Transverse colon (tissue), 4 donors: ENCODE measurements at places on chromosomes 2 and 18. TPM values are rescaled to one million over a fixed set of nuclear protein-coding genes. Genes with fewer than 3 reads are reported as not detected.
A peak's percentile ranks its signal among the peaks of the same experiment; 100 is the strongest.

Gene C2orf72
- 18.9 TPM for total RNA-seq

GRCh38 chr2:206530727-206531126 is 87.4 kb downstream of the ADAM23 start:
- H3K4me3 ChIP-seq: no peak overlapping the region
- DNase-seq: no peak
- no peaks in the 10 kb centered on the region for H3K27me3 ChIP-seq
- no peak overlapping the region for H3K27ac ChIP-seq

DNA sequence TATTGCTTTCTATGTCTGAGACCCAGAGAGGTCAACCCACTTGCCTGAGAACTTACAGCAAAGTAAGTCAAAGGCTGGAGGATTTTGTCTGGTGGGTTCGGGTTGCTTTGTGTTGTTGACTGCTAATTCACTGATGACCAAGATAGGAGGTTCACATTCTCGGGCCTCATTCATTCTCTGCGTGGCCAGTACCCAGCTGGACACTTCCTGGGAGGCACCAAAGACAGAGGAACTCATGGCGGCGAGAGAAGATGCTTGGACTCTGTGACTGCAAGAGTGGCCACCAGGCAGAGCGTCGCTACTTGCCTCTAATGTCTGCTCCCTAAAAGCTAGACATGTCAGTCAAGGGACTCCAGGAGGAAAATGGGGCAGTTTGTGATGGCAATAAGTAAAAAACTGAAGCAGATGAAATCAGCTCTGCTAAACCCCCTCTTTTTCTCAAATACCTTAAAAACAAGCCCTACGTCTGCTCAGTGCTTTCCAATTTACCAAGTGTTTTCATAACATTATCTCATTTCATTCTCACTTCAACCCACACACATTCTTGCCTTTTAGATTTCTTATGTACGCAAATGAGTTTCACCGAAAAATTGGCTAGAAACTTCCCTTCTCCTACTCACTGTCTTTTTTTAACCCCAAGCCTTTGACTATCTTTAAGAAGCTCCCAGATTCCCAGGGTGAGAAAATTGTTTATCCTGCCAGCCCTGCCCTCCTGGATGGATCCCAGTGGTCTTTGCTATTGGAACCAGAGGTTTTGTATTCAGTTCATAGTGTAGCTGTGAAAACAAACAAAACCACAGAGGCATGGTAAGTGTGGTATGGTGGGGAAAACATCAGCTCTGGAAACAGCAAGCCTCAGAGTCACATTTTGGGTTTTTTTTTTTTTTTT is 4.9 kb upstream of the LBH start:
- H3K27ac ChIP-seq: peak overlapping the region; percentile 75
- H3K4me3 ChIP-seq: no peak overlapping the region
- peaks cover 12% of the 10 kb centered on the region for H3K4me1 ChIP-seq
- no peaks in the 10 kb centered on the region for H3K36me3 ChIP-seq

- no peak for DNase-seq
- no peaks in the 10 kb centered on the region for H3K36me3 ChIP-seq
- H3K4me1 ChIP-seq: no peaks in the 10 kb centered on the region
- H3K27me3 ChIP-seq: no peaks in the 10 kb centered on the region
- H3K27ac ChIP-seq: no peak overlapping the region
- no peak overlapping the region for H3K4me3 ChIP-seq
Observed at GRCh38 chr2:104384961-104385360, 469.0 kb upstream of the POU3F3 start.

GRCh38 chr18:68873003-68873402 is 75.1 kb downstream of the CCDC102B start:
- no peak for DNase-seq
- H3K27ac ChIP-seq: no peak overlapping the region
- no peaks in the 10 kb centered on the region for H3K4me1 ChIP-seq
- H3K27me3 ChIP-seq: no peaks in the 10 kb centered on the region
- no peak overlapping the region for H3K4me3 ChIP-seq

DNA sequence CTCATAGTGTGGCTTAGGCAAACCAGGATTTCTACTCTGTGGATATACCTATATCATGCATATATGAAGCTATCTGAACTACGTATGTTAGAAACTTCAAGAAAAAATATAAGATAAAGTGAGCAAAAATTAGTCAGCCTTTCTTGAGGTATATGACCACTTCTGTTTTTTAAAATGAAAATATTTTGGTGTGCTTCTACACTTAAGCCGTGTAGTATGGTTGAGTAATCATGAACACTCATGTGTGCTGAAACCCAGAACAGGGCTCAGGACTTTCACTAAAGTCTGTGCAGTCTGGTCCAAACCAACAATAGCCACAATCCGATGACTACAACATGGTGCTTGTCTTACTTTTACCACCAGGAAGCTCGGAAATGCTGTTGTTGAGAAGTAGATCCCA is 48.9 kb upstream of the TMEM177 start:
- no peak overlapping the region for H3K27ac ChIP-seq
- no peaks in the 10 kb centered on the region for H3K4me1 ChIP-seq
- DNase-seq: no peak
